ENCODE measurements at places on chromosomes 1 and 21. TPM values are rescaled to one million over a fixed set of nuclear protein-coding genes. Genes with fewer than 3 reads are reported as not detected.

DNA sequence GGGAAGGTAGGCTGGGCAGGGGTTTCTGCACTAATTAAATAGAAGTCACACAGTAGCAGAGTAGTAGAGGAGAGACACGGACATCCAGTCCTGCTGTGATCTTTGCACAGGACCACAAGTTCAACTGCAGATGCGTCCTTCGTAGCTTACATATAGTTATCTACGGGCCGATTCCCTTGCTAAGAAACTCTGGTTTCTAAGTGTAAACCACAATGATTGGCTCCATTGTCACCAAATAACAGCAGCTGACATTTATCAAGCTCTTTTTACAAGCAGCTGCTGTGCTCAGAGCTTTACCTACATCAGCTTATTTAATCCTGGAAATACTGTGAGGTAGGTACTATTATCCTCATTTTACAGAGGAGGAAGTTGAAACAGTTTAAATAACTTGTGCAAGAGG, 3.1 kb downstream of the SLC45A3 start:
- no peak for DNase-seq

GRCh38 chr1:2210786-2211185, 16.2 kb upstream of the FAAP20 start:
- DNase-seq, result no peak

- no peak for DNase-seq
Observed at GRCh38 chr1:31759298-31760023, 4.7 kb downstream of the ADGRB2 start.

- no peak for DNase-seq
Observed at GRCh38 chr1:6198646-6199297, 623 bp downstream of the RPL22 start.

GRCh38 chr1:84853741-84854721, 39.0 kb downstream of the LPAR3 start:
- DNase-seq, result peak; percentile 74

DNA sequence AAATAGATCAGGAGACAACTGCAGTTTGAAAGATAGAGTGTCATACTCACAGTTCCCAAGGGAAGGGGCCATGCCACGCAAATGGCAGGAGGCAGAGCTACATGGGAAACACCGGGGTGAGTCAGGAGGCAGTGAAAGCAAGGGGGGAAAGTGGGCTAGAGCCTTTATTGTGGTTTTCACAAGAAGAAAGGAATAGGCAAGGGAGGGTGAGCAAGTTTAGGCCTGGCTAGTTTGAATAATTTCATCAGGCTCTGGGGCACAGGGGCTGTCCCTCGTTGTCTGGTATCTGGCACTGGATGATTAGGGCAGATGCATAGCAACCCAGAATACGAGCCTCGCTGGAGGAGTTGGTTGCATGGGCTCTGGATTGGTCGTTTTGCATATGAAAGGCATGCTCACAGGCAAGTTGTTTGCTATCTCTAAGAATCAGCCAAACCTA, 17.0 kb upstream of the ITLN2 start:
- peak; percentile 70 for DNase-seq

DNA sequence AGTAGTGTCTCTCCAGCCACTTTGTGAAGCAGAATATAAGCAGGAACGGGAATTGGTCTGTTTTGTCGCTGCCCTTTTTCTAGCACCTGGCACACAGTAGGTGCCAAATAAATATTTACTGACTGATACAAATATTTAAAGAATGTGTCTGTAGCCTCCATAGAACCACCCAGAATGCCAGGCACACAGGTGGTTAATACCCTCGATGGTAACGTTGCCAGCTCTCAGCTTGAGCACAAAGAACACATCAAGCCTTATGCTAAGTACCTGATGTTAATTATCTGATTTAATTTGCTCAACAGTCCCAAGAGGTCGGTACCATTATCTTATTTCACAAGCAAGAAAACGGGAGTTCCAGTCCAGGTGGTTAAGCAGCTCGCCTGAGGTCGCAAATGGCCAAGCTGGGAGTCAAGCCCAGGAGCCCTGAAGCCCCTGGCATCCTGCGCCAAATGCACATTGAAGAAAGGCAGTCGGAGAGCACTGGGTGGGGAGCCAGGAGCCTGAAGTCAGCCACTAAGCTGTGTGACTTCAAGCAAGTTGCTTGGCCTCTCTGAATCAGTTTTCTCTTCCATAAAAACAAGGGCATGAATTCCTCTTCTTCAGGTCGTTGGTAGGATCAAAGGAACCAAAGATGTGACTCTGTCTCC, 26.4 kb downstream of the HSPG2 start:
- no peak for DNase-seq

GRCh38 chr1:226332947-226333346, 24.0 kb upstream of the LIN9 start:
- DNase-seq, result no peak

Gene TFAP2E
- 0.93 TPM for total RNA-seq

- no peak for DNase-seq
Observed at GRCh38 chr21:44359396-44359795, 6.0 kb downstream of the TRPM2 start.

Gene HPCAL4
- 0.16 TPM for total RNA-seq

GRCh38 chr21:41133874-41134522, 34.0 kb upstream of the BACE2 start:
- DNase-seq, result no peak

Gene CAMK2N1
- total RNA-seq, result 0.23 TPM

Gene HSPA6
- 1.6 TPM for total RNA-seq

DNA sequence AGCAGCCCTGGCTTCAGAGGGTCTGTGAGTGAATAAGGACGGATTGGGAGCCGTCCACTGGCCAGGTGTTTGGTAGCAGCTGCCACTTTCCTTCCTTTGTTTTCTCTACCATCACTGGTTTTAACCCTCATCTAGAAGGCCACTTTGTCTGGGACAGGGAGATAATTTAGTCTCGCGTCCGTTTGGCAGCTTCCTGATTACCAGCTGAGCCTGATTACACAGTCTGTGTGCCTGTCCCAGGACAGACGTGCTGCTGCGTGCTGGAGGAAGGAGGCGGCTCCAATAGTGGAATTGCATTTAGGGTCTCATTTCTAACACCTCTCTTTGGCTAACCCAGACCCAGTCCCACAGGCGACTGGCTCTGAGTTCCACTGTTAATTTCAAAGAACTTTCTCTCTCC, 24.6 kb upstream of the CASQ2 start:
- DNase-seq, result no peak

DNA sequence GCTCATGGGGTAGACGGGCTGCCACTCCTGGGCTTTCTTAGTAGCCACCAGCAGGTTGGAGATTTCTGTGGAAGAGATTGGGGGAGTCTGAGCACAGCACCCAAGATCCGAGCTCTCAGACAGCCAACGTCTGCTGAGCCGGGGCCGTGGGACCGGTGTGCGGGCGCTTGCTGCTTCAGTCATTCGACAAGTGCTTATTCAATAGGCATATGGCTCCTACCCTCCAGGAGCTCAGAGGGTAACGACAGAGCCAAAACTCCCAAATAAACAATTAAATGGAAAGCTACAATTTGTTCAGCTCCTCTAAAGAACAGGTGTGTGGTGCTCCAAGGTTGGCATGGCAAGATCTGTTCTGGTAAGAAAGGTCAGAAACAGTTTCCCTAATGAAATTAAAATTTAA, 106.0 kb downstream of the RAVER2 start:
- DNase-seq, result no peak

Gene PODN
- total RNA-seq, result 0.11 TPM

GRCh38 chr1:160862203-160863060, at the start of gene CD244:
TSS of gene CD244 (minus strand) at chr1:160862887. CDS start at chr1:160862677, 210 bp downstream.
- peak; percentile 71 for DNase-seq

DNA sequence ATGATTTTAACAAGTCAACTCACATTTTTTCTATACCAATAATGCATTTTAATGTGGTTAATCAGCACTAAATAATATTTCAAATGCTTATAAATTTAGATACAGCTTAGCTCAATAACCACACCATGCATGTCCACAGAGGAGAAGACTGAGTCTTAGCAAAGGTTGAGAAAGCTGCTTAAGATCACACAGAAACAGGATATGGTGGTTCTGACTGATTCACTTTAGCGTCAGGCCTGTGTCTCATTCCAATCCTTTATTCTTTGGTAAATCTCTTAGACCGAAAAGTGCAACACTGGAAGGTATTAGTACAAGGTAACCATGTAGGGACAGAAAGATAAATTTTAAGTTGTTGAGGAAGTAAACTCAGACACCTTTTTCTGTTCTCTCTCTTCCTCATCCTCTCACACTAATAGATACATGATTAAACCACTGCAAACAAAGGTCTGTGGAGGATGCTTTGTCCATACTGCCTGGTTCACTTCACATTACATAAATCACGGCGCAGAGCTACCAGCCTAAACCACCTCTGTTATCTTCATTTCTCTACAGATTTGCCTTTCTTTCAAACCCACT, 139.0 kb downstream of the DPYD start:
- no peak for DNase-seq

Gene PPFIA4
- 1.1 TPM for total RNA-seq

DNA sequence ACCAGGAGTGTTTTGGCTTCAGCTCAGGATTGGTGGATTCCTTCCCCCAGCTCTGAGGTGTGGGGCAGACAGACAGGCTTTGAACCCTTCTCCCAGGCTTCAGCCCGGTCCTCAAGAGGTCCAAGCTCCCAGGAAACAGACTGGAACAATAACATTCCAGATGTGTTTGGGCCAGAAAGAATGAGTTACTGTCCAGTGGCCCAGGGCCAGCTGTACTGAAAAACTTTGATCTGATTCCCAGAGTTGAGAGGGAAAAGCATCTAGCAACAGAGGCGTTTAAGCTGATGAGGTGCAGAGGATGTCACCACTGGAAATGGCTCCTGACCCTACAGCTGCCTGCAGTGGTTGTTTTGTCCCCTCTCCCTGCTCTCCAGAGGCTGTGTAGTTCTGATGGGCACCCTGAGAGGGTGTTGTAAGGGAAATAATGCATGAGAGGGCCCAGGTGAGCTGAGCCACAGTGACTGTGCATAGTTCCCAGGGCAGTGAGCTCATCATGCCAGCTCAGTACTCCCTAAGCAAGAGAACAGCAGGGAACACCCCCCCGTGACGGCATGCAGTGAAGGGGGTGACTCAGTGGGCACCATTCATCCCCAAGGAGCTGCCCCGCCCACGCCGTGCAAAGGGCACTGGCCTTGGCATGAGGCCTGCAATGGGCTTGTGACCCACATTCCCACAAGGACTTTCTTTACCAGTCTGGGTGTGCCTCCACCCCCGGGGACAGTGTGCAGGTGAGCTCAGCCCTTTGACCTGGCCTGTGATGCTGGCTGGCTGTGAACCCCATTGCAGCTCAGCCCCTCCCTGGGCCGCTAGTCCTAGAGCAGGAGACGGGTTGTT, 13.8 kb upstream of the SFN start:
- DNase-seq, result no peak

- DNase-seq, result no peak
Observed at GRCh38 chr1:155697046-155697445, 8.2 kb downstream of the DAP3 start.
